ENCODE measurements at places on chromosomes 4 and X.

DNA sequence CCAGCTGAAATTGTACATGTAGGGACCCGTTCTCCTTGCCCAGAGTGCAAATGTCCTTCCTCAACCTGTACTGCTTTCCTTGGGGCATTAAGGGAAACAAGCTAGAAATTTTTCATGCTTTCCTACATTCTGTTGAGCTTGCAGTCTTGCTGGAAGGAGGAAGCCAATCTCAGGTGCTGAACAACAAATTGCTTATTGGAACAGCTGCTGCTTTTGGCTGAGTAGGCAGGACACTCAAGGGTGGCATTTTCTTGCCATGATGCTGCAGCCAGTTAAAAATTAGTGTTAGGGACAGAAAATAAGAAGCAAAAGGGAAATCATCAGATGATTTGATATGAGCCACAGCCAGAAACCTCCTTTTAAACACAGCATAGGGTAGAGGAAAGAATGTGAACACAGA, 223.7 kb downstream of the QDPR start:
- DNase-seq = no peak

GRCh38 chrX:77398330-77398954, 48.7 kb upstream of the FGF16 start:
- no peak for DNase-seq

- no peak for DNase-seq
Measured at GRCh38 chr4:40507977-40508376, 121.7 kb downstream of the RBM47 start.

- DNase-seq = no peak
Measured at GRCh38 chr4:69058410-69059059, 37.7 kb upstream of the UGT2B7 start.

DNA sequence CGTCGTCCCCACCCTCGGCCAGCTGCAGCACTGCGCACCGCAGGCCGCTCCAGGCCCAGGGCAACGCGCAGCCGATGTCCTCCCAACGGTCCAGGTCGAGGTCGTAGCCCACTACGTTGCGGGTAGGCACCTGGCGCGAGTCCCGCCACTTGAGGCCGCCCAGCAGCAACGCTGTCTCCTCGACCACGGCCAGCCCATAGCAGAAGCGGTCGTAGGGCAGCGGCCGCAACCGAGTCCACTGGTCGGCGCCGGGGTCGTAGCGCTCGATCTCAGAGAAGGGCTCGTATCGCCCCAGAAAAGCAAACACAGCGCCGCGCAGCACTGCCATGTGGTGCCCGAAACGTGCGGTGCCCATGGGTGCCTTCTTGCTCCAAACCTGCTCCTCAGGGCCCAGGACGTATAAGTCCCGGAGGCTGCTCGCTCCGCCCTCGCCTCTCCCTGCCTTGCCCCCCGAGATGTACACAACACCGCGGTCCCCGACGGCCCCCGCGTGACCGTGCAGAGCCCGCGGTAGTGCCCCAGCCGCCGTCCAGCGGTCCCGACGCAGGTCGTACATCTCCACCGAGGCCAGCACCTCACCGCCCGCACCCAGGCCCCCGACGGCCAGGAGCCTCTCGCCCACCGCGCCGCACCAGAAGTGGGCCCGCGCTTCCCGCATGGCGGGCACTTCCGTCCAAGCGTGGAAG, 2.1 kb downstream of the KLHL34 start:
- no peak for DNase-seq

GRCh38 chr4:123116412-123116811, 194.0 kb upstream of the NUDT6 start:
- peak; percentile 47 for DNase-seq

DNA sequence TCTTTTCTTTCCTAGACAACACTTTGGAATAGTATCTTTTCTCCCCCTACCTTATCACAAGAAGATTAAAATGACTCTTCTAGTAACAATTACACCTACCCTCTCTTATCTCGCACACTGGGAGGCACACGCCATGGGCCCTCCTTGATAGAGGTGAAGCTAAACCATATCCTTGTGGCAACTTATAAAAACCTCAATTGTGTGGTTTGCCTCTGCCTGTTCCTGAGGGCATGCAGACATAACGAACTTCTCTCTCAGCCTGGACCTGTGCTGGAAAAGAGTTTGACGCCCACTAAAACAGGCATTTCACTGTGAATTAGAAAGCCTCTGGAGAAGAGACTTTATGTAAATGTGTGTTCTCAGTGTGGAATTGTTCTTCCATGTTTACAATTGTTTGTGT, 141.2 kb downstream of the NDST3 start:
- no peak for DNase-seq

DNA sequence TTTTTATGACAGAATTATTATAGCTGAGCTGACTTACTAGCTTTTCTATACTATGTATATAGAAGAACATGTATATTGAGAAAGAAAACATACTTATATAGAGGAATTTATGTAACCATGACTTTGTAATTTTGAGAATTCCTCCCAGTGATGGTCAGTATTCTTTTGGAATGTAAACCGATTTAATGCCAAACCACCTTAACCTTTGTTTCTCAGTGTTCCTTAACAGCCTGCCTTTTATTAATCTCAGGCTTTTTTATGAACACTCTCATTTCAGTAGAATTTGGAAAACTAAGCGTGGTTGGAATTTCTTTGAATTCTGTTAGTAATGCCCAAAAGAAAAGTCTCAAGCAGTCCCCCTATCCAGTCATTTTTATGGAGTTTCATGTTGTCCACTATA, 47.0 kb downstream of the MOSPD2 start:
- DNase-seq = peak; percentile 74

DNA sequence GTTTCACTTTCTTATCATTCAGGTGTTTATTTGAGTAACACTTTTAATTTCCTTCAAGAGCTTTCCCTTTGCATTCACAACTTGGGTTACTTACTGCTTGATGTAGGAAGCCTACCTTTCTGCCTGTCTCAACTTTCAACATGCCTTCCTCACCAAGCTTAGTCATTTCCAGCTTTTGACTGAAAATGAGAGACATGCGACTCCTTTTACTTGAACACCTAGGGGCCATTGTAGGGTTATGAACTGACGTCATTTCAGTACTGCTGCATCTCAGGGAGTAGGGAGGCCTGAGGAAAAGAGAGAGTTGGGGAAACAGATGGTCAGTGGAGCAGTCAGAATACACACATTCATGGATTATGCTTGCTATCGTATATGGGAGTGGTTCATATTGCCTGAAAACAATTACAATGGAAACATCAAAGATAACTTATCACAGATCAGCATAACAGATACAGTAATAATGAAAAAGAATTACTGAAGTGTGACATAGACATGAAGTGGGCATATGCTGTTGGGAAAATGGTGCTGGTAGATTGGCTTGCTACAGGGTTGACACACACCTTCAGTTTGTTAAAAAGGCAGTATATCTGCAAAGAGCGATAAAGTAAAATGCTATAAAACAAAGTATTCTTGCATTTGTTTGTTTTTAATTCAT, 25.7 kb downstream of the USP53 start:
- peak; percentile 20 for DNase-seq

- no peak for DNase-seq
Measured at GRCh38 chr4:145195167-145195952, 15.0 kb upstream of the OTUD4 start.

DNA sequence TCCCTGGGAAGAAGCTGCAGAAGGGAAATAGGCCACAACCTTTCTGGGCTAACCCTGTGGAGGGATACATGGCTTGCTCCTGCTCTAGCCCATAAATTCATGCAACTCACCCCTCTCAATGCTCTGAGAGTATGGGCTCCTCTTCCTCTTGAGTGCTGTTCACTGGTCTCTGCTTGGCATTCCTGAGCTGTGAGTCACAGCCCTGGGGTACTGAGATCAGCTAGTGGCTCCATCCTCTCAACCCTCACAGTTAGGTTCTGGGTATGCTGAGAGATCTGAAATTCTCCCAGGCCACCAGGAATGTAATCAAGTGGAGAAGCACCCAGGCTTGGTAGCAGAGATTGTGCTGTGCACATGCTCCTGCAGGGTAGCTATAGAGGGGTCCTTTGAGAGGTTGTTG, 60.6 kb upstream of the SPANXN2 start:
- DNase-seq = no peak

DNA sequence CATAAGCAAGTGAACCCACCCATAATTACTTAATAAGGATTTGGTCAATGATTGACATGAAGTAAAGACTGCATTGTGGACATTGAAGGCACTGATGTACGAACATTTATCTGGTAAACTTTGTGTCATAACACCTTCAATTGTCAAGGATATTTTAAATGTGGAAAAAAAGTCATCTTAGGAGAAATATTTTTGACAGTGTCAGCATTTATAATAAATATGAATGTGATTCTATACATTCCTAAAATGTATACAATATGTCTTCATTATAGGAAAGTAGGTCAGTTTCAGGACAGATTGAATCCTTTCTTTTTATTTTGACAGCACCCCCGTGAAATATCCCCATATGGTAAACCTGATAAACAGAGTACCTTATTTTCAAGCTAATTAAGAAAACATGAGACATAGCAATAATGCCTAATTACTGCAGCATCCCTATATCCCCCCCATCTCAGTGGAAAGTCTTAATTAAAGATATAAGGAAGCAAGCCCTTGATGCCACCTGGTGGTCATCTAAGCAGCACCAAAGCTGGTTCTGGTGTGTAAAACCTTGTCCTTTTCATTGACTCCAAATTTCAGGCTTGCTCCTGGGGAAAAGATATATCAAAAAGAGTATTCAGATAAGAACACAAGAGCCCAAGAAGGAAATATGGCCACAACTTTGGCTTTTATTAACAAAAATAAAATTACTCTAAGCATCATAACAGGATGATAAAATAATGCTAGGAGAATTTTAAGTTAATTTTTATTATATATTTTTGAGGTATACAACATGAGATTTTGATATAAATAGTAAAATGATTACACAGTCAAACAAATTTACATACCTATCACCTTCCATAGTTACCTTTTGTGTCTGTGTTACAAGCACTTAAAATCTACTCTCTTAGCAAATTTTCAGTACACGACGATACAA, 379.7 kb downstream of the TLL1 start:
- no peak for DNase-seq

DNA sequence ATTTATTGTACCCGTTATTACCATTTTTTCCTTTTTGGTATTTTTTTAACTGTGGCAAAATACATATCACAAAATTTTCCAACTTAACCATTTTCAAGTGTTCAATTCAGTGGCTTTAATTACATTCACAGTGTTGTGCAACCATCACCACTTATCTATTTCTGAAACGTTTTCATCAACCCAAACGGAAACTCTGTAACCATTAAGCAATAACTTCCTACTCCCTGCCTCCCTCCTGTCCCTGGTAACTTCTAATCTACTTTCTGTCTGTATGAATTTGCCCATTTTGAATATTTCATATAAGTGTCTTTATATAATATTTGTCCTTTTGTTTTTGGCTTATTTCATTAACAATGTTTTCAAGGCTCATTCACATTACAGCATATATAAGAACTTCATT, 57.4 kb upstream of the MSN start:
- DNase-seq = peak; percentile 11

All from IMR-90 (cell line).